ENCODE measurements at places on chromosomes 13 and 19. TPM values are rescaled to one million over a fixed set of nuclear protein-coding genes. Genes with fewer than 3 reads are reported as not detected.

DNA sequence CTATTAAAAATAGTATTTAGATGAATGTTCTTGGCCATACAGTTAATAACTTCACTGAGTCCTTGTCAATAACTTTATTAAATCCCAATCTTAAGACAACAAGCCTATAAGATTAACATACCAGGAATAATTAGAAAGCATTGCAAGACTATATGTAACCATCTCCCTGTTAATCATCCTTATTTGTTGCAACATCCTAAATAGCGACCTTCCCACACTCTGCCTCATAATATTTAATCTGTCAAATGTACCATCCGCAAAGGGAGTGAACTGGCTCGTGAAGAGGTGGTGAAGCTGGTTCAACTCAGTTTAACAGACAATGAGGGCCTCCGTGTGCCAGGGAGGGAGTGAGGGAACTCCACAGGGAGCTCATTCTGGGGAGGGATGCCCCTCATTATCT, 33.9 kb downstream of the KL start:
- DNase-seq = no peak
- no peaks in the 10 kb centered on the region for H3K27me3 ChIP-seq
- no peak overlapping the region for H3K27ac ChIP-seq
- H3K36me3 ChIP-seq = no peaks in the 10 kb centered on the region
- no peak overlapping the region for H3K4me3 ChIP-seq
- H3K4me1 ChIP-seq = no peaks in the 10 kb centered on the region

GRCh38 chr19:5047251-5047935, 78.5 kb downstream of the KDM4B start:
- no peaks in the 10 kb centered on the region for H3K4me1 ChIP-seq
- no peak overlapping the region for H3K27ac ChIP-seq
- H3K27me3 ChIP-seq = no peaks in the 10 kb centered on the region
- H3K4me3 ChIP-seq = no peak overlapping the region
- H3K36me3 ChIP-seq = no peaks in the 10 kb centered on the region

GRCh38 chr13:67769063-67769986, 539.2 kb upstream of the PCDH9 start:
- no peak overlapping the region for H3K4me3 ChIP-seq
- H3K27ac ChIP-seq = no peak overlapping the region
- H3K36me3 ChIP-seq = no peaks in the 10 kb centered on the region

The PLPPR3 gene
- not detected for total RNA-seq
